ENCODE measurements at places on chromosomes 7 and 10. TPM values are rescaled to one million over a fixed set of nuclear protein-coding genes. Genes with fewer than 3 reads are reported as not detected.

ACTL6B gene
- polyA plus RNA-seq: 4.5 TPM

ZNHIT1 gene
- 38.2 TPM for polyA plus RNA-seq

FAS gene
- 3.7 TPM for polyA plus RNA-seq

FAM13C gene
- polyA plus RNA-seq: 0.36 TPM

EDRF1 gene
- polyA plus RNA-seq: 13.0 TPM

SPRN gene
- 0.23 TPM for polyA plus RNA-seq

HGF gene
- 0.05 TPM for polyA plus RNA-seq

KLLN gene
- polyA plus RNA-seq: 0.24 TPM

TMEM139 gene
- 6.7 TPM for polyA plus RNA-seq

GRCh38 chr7:832167-832967 lies at the start of gene SUN1:
TSS of gene SUN1 (plus strand) at chr7:832476. CDS start at chr7:832525, 49 bp downstream.
- DNase-seq: no peak

DNA sequence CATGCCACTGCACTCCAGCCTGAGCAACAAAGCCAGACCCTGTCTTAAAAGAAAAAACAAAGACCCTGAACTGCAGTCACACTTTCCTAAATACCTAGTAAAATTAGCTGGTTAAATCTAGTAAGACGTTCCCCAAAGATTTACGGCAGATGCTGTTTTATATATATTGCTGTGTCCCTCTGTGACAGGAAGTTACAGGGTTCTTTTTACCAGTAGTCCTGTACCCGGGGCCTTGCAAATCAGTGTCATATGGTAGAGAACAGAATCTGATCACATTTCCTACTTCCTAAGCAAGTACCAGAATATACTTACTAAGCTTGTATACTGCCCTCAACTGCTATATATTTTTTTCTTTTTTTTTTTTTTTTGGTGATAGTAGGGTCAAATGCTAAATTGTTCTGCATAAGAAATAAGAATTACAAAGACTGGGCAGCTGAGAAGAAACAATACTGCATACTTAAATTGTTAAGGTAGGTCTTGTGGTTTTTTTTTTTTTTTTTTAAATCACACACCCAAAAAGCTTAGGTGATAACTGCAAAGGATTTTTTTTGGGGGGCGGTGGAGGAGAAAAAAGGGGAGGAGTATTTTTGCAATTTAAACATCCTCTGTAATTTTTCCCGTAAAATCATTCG lies 27.3 kb upstream of the KMT2E start:
- no peak for DNase-seq

GRCh38 chr10:114615600-114616007 lies 42.5 kb downstream of the ABLIM1 start:
- no peak for DNase-seq

DNA sequence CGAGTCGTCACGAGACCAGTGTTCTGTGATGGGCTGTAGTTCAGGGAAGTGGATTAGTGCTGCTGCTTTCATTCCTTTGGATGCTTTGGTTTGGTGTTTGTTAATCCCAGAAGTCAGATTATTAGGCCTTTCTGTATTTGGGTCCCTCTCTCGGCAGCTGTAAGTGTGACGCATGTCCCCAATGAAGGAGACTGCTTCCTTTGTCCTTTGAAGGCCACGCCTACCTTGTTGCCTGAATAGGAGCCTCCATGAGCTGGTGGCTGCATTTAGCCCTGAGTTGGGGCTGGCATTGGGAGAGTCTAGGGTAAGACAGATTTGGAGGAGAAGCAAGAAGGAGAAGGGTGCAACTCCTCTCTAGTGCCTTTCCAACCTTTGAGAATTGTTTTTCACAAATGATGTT lies 34.5 kb downstream of the DOCK1 start:
- DNase-seq: no peak

GRCh38 chr10:77409697-77410471 lies 227.7 kb downstream of the KCNMA1 start:
- no peak for DNase-seq

GRCh38 chr7:141952461-141952860 lies 5.7 kb upstream of the CLEC5A start:
- DNase-seq: no peak

DNA sequence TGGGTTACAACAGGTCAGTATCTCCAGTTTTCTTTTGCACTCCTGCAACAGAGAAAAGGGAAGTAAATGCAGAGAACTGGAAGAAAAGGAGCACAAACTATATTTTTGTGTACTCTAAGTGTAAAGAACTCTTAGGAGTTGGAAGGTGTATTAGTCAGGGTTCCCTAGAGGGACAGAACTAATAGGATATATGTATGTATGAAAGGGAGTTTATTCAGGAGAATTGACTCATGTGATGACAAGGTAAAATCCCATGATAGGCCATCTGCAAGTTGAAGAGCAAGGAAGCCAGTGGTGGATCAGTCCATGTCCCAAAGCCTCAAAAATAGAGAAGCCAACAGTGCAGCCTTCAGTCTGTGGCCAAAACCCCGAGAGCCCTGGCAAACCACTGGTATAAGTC lies 22.6 kb upstream of the RAB18 start:
- no peak for DNase-seq

DNA sequence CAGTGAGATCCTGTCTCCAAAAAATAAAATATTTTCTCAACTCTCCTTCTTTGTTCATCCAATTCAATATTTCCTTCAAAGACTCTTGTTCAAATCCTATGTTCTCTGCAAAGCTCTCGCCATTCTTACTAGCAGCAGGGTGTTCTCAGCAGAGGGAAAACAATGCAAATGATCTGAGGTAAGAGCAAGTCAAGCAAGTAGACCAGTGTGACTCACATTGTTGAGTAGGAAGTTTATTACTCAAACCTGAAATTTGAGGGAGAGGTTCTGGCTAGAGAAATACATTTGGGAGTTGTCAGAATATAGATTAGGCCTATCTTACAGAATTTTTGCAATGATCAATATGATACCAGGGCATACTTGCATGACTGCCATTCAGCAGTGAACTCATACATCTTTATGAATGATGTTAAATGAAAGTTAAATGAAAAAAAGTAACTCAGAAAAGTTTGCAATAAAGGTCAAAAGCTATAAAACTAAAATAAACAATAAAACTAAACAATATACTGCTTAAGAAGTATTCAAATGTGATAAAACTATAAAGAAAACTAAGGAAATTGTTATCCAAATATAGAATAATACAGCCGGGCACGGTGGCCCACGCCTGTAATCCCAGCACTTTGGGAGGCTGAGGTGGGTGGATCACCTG lies 5.8 kb downstream of the IDE start:
- DNase-seq: no peak

DNA sequence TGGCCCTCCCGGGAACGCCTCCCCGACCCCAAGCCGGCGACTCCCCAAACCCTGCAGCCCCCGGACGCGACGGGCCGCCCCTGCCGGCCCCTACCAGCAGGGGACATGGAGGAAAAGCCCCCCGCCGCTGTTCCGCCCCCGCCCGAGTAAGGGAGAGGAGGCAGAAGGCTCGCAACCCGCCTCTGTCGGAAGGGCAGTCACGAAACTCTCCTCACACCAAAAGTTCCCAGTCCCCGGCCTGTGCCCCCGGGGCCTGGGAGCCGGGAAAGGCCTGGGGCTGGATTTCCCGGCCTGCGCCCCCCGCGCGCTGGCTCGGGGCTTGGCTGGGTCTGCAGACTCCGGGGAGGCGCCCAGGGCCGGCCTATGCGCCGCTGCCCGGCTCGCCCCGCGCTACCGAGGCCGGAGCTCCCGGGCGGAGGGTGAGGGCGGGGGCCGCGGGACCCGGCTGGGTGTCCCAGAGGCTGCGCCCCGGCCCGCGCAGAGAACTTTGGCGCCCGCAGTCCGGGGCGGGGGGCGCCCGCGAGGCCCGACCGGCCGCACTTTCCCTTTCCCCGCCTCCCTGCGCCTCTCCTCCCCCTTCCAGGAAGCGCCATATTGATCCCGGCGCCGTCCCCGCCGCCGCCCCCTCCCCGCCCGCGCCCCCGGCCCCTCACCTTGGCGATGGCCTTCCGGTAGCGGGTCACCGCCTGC lies 728 bp downstream of the PARD3 start:
- DNase-seq: peak; percentile 75

DNA sequence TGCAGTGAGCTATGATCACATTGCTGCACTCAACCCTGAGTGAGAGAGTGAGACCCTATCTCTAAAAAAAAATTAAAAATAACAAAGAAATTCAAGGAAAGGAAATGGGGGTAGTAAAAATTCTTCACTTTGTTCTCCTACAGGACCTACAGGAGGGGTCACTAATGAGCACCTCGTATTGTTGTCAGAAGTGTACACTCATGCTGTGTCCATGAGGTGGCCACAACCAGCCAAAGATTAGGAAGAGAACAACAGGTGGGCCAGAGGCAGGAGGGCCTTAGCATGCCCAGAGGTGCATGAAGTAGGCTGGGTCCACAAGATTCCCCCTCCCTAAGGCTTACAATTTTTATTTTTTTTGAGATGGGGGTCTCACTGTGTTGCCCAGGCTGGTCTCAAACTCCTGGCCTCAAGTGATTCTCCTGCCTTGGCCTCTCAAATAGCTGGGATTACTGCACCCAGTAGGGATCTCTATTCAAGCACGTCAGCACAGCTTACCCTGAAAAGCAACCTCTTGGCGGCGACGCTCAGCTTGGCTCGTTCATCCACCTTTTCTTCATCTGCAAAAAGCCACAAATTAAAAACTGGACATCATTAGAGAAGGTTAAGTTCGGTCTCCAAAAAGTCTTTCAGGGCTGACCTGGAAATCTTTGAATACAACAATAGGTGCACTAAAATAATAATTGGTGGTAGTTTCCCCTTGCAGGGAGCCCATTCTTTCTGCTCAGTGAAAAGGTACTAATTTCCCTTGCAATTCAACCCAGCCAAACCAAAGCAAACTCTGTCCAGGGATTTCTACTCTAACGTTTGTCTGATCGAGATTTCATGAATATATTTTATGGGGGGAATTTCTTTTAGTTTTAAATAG lies 104.4 kb downstream of the SVIL start:
- no peak for DNase-seq

DNA sequence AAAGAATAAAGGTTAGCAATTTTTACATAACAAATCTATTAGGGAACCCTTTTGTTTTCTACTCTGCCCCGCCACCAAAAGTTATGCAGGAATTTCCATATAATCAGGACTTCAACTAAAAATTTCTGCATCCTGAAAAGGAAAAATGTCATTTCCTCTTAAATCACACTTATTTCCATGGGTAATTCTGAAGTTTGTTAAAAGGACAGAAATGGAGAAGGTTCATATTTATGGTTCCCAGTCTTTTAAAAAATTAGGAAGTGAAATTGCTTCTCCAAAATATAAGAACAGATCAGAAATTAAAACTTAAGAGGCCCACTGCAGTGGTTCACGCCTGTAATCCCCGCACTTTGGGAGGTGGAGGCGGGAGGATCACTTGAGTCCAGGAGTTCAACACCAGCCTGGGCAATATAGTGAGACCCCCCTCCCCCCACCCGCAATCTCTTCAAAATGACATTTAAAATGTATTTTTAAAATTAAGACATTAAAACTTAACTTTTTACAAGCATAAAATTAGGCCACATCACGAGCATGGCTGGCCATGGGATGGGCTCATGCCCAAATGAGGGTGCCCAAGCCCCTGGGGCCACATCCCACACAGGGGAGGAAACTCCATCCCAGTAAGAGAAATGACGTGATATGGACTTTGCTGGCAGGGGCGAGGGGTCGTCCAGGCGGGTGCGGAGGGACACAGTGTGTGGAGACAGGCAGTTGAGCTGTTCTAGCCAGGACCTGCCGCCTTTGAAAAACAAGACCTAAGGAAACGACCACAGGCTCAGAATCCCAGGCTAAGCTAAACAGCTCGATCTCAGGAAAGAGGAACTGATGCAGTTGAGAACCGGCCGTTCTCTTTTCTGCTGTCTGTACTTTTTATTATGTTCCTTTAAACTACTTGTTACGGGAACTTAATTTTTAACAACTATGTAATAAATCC lies 51.3 kb upstream of the NFE2L3 start:
- no peak for DNase-seq

- no peak for DNase-seq
These were observed 17.8 kb upstream of the HKDC1 start for GRCh38 chr10:69202332-69202731.

DNA sequence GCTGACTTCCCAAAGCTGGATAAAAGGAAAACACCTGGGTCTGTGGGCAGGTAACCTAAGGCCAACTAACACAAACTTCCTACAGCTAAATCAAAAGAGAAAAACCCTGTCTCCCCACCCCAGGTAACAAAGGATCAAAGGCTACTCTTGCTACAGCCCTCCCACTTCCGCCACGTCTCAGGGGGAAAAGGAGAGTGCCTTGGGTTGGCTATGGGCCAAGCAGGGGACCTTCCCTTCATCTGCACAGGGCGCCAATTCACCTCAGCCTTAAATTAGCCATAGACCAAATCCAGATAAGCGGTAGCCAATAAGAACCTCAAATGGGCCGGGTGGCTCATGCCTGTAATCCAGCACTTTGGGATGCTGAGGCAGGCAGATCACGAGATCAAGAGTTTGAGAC lies 69.1 kb upstream of the LANCL2 start:
- no peak for DNase-seq

DNA sequence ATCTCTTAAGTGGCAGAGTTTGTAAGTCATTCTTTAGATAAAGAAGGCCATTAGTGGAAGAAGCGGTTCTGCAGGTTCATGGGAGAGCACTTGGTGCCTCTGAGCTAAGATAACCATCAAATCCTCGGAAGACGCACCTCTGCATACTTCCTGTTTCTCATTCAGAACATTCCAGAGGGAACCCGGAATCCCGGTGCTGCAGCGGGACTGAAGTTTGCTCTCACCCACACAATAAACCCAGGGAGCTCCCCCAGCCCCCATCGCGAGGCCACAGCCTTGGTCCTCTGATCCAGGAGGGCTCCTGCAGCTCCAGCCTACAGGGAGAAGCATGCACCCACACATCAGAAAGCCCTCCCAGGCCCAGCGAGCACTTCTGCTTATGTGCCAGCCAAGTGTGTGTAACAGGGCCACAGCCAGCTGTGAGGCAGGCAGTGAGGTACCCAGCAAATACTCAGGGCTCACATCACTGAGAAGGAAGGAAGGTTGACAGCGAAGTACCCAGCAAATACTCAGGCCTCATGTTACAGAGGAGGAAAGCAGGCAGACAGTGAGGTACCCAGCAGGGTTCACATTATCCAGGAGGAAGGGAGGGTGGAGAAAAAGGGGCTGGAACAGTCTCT lies 142.4 kb downstream of the DIP2C start:
- no peak for DNase-seq

- DNase-seq: no peak
These were observed 24.9 kb upstream of the SEC61G start for GRCh38 chr7:54783952-54784351.

- no peak for DNase-seq
These were observed 1224.6 kb upstream of the LRRTM3 start for GRCh38 chr10:65701168-65701776.

- no peak for DNase-seq
These were observed 30.4 kb downstream of the SEPTIN7 start for GRCh38 chr7:35831208-35831607.

DNA sequence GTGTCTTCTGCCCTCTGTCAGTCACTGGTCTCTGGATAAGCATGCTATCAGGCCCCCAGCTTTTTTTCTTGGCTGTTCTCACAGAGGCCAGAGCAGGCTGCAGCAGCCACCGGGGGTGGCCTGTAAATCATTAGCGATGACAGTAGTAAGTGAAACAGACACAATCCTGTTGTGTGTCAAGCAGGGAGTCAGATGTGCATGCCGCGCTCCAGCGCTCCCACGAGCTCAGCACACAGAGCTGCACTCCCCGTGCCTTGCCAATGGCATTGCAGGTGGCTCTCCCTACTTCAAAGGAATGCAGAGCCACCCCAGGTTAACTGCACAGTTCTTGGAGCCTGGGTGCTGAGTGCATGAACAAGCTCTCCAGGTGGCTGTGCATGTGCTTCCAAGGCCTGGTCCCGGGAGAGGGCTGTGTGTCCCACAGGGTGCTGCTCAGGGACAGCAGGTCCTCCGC lies 226.1 kb downstream of the GLRX3 start:
- DNase-seq: no peak

- peak; percentile 43 for DNase-seq
These were observed 604.1 kb downstream of the GALNT17 start for GRCh38 chr7:71735961-71736556.

All from H1 (cell line).